Neural crest cell (in vitro differentiated cells): ENCODE measurements at places on chromosomes 12 and 14. TPM values are rescaled to one million over a fixed set of nuclear protein-coding genes. Genes with fewer than 3 reads are reported as not detected.

GRCh38 chr12:122875590-122876220 is 20.2 kb downstream of the VPS37B start:
- peak overlapping the region; percentile 28 for H3K4me3 ChIP-seq
- H3K4me1 ChIP-seq: peaks cover 77% of the 10 kb centered on the region
- no peak overlapping the region for H3K27ac ChIP-seq
- no peaks in the 10 kb centered on the region for H3K27me3 ChIP-seq

GRCh38 chr12:68794653-68795251 is 13.2 kb upstream of the MDM2 start:
- DNase-seq: no peak
- no peak overlapping the region for H3K4me3 ChIP-seq
- H3K27ac ChIP-seq: no peak overlapping the region
- H3K36me3 ChIP-seq: no peaks in the 10 kb centered on the region

GRCh38 chr12:63843254-63843720 is 1.2 kb upstream of the SRGAP1 start:
- peaks cover 28% of the 10 kb centered on the region for H3K4me1 ChIP-seq
- H3K36me3 ChIP-seq: no peaks in the 10 kb centered on the region
- no peak for DNase-seq
- H3K4me3 ChIP-seq: peak overlapping the region; percentile 82

The PITPNM2 gene
- 7.2 and 9.5 TPM in 2 replicates for total RNA-seq

The GLIPR1L2 gene
- total RNA-seq: 0.40 and 0.98 TPM in 2 replicates

The NPAS3 gene
- 18.2 and 21.1 TPM in 2 replicates for total RNA-seq

DNA sequence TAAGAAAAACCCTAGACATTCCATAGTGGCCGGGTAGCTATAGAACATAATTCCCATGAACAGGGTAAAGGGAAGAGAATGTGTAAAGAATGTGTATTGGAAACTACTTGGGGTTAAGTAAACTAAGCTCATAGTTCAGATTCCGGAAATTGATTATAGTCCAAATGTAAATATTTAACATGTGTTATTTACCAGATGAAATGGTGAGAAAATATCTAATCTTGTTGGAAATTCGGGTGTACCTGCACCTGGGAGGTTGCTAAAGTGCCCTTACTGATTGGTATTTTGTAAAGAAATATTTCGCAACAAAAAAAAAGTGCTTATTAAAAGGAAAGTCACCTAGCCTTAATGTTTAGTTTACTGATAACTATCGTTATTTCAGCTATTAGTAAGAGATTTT is 14.4 kb downstream of the RASSF9 start:
- no peak overlapping the region for H3K4me3 ChIP-seq
- no peaks in the 10 kb centered on the region for H3K4me1 ChIP-seq
- no peak overlapping the region for H3K27ac ChIP-seq
- H3K36me3 ChIP-seq: no peaks in the 10 kb centered on the region
- no peaks in the 10 kb centered on the region for H3K27me3 ChIP-seq

- peaks cover 23% of the 10 kb centered on the region for H3K4me1 ChIP-seq
- peaks cover 87% of the 10 kb centered on the region for H3K27me3 ChIP-seq
- DNase-seq: peak; percentile 46
- peak within 1 kb of the TSS; percentile 88 for H3K4me3 ChIP-seq
- no peaks in the 10 kb centered on the region for H3K36me3 ChIP-seq
Observed at GRCh38 chr12:2052826-2053678, at the start of gene CACNA1C. Gene CACNA1C (plus strand): TSS chr12:2052987. CDS start chr12:2053563, 576 bp downstream.

GRCh38 chr14:90677484-90678050 is 138.7 kb downstream of the TTC7B start:
- H3K27me3 ChIP-seq: no peaks in the 10 kb centered on the region
- no peak for DNase-seq
- H3K36me3 ChIP-seq: peaks cover 17% of the 10 kb centered on the region
- H3K4me3 ChIP-seq: no peak overlapping the region

The ATG101 gene
- total RNA-seq: 32.1 and 34.3 TPM in 2 replicates

DNA sequence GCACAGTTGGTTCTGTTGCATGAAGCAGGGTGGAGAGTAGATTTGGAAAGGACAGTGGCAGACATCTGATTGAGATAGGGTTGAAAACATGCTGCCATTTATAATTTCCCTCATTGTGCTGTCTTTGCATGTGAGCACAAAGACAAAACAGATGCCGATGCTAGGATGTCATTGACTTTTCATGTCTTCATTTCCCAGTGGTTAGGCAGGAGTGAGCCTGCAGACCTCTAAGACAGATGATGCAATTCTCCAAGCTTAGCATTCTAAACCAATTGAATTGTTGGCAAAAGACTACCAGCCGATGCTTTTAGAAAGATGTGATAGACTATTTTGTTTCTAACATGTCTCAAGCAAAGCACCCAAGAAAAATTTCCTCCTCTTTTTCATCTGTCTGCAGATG is 37.1 kb upstream of the PELI2 start:
- no peaks in the 10 kb centered on the region for H3K4me1 ChIP-seq
- no peak overlapping the region for H3K27ac ChIP-seq
- H3K4me3 ChIP-seq: no peak overlapping the region
- H3K27me3 ChIP-seq: no peaks in the 10 kb centered on the region
- no peak for DNase-seq

The PLEK2 gene
- not detected in 2 replicates for total RNA-seq

DNA sequence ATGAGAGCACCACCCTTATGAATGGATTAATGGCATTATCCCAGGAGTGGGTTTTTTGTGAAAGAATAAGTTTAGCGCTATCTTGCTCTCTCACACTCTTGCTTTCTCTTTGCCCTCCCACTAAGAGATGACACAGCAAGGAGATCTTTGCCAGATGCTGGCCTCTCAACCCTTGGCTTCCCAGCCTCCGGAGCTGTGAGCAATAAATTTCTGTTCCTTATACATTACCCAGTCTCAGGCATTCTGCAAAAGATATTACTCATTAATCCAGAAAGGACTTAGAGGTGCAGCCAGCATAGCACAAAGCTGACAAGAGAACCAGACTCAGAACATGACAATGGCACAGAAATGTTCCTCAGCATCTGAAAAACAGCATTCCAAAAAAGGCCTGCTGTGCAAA is 190.6 kb downstream of the ITPR2 start:
- peaks cover 4% of the 10 kb centered on the region for H3K4me1 ChIP-seq
- no peak overlapping the region for H3K27ac ChIP-seq
- H3K27me3 ChIP-seq: no peaks in the 10 kb centered on the region
- no peak for DNase-seq
- H3K36me3 ChIP-seq: peaks cover 4% of the 10 kb centered on the region

DNA sequence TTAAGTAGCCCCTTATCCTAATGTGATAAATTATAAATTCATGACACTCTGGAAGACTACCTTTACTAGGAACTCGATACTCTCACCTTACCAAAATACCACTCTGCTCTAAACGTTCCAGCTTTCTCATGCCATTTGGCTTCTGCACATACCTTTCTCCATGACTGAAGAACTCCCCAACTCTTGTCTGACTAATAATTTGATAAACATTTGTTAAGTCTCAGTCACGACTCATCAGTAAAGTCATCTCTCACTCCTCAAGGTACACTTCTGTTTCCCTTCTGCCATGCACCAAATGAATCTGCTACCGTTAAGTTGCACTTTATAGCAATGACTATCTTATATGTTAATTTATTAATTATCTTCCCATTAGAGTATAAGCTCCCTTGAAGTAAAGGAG is 498.3 kb upstream of the NOVA1 start:
- DNase-seq: no peak
- no peaks in the 10 kb centered on the region for H3K4me1 ChIP-seq

The GPR135 gene
- total RNA-seq: 3.3 and 3.5 TPM in 2 replicates

GRCh38 chr14:31216359-31216758 is 8.8 kb upstream of the HECTD1 start:
- no peak overlapping the region for H3K4me3 ChIP-seq
- no peaks in the 10 kb centered on the region for H3K36me3 ChIP-seq
- H3K4me1 ChIP-seq: no peaks in the 10 kb centered on the region
- DNase-seq: no peak
- H3K27ac ChIP-seq: no peak overlapping the region

- no peaks in the 10 kb centered on the region for H3K4me1 ChIP-seq
- no peak overlapping the region for H3K4me3 ChIP-seq
- H3K36me3 ChIP-seq: no peaks in the 10 kb centered on the region
- no peak for DNase-seq
- H3K27me3 ChIP-seq: peaks cover 2% of the 10 kb centered on the region
- no peak overlapping the region for H3K27ac ChIP-seq
Observed at GRCh38 chr12:94704452-94705306, 54.3 kb upstream of the TMCC3 start.

DNA sequence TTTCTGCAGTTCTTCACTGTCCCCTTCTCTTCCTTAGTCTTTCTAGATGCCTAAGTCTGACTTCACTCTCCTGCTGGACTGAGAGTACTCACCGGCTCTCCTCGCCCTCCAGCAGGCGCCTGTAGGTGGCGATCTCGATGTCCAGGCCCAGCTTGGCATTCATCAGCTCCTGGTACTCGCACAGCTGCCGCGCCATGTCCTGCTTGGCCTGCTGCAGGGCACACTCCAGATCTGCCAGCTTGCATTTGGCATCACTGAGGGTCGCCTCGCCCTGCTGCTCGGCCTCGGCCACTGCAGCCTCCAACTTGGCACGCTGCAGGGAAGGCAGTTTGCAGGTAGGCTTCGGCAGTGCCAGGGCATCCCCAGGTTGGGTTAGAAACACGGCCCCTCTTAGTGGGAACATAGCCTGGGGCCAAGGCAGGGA is 5.2 kb downstream of the KRT84 start:
- H3K4me1 ChIP-seq: no peaks in the 10 kb centered on the region
- H3K36me3 ChIP-seq: no peaks in the 10 kb centered on the region
- no peak overlapping the region for H3K4me3 ChIP-seq
- no peak overlapping the region for H3K27ac ChIP-seq
- H3K27me3 ChIP-seq: no peaks in the 10 kb centered on the region

DNA sequence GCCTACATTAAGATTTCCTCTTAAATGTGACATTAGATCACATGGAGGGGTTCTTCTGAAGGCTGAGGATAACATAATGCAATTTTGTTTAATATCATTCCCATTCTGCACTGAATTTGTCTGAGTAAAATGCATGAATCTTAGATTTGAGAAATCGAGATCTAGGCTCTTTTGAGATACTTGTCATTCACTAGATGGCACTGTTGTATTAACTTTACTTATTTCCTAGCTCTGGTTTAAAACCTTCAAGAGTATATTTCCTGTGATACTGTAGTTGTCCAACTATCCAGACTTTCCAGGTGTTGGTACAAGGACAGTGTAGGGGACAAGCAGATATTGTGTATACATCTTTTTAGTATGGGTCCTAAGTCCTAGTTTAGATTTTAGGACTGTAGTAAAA is 91.7 kb upstream of the SEL1L start:
- H3K27me3 ChIP-seq: no peaks in the 10 kb centered on the region
- no peak for DNase-seq
- H3K36me3 ChIP-seq: no peaks in the 10 kb centered on the region
- no peak overlapping the region for H3K4me3 ChIP-seq

DNA sequence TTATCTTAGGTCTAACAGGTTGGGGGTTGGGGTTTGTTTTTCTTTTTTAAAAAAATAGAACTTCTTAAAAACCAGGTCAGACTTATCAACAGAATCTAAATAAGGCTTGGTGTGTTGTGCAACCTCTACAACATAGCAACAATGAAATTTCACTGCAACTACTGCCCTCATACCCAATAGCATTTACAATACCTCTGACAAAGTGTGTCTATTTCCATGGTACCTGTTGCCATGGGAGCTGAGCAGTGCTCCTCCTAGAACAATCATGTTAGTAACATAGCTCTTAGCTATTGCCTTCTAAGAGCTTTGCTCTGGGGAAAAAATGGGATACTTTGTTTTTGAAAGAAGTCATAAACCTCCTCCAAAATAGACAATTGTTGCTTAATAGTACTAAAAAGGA is 103.3 kb upstream of the CCDC175 start:
- H3K4me1 ChIP-seq: peaks cover 14% of the 10 kb centered on the region
- H3K36me3 ChIP-seq: no peaks in the 10 kb centered on the region
- H3K4me3 ChIP-seq: no peak overlapping the region
- no peak for DNase-seq
